ENCODE measurements at places on chromosomes 7 and 10.

DNA sequence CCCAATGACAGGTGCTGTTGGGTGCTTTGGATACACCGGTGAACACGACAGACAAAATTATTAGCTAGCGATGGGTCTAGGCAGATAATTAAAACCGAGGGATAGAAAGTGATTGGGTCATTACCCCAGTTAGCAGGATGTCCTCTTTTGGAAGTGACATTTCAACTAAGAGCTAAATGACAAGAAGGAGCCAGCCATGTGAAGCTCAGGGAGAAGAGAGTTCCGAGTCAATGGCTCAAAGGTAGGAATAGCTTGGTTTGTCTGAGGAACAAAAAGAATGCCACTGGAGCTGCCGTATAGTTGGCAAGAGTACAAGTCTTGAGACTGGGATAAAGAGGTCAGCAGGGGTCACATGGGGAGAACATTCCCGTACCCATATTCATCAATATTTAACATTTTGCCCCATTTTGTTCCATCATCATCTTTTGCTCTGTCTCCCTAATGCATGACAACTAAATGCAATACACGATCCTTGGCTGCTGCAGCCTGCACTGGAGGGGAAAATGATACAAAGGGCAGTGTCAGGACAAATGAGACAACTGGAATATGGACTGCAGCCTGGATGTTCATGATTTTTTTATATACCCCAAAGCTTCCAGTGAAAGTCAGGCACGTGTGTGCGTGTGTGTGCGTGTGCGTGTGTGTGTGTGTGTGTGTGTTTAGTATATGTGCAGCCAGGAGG is 115.7 kb downstream of the ICA1 start:
- DNase-seq, result no peak

DNA sequence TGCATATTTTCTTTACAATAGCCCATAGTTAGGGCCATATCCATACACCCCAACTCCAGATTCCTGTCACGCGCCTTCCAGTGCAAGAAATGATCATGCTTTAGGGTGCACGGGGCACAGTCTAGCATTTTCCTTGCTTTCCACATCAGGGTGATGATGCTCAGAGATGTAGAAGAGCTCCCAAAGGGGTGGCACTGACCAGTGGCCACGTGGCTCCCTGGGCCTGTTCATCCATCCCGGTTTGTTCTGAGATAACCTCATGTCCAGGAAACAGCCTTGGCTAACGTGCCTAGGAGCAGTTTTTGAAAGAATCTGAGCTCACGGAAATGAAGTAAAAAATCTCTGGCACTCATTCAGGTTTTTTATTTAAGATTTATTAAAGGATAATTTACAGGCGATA is 139.3 kb downstream of the GALNT17 start:
- DNase-seq, result no peak

GRCh38 chr10:115866691-115867090 is 406.3 kb downstream of the GFRA1 start:
- no peak for DNase-seq

DNA sequence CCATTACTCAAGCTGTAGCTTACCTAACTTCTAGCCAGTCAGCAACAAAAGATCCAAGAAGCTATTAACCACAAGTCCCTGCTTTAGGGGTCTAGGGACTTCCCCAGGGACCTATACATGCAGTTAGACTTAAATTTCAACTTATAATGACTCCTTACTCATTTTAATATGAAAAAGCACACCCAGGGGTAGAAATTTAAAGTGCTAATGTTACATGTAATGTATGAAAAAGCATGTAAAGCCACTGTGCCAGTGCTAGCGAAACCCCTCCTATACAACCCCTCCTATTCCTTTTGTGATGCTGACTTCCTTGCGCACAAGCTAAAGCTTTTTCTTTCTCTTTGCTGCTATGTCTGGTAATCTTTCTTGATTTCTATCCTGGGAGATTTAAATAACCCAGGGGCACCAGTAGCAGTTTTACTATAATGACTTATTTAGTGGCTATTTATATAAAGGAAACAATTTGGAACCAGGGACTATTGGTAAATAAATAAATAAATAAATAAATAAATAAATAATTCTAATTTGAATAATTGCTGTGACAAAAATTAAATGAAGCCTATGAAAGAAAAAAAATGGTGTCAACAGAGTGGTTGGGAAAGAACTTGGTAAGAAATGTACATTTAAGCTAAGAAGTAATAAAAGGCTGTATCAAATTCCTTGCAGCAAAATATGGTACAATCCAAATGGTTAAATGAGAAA is 110.5 kb upstream of the MAGI2 start:
- DNase-seq, result no peak

DNA sequence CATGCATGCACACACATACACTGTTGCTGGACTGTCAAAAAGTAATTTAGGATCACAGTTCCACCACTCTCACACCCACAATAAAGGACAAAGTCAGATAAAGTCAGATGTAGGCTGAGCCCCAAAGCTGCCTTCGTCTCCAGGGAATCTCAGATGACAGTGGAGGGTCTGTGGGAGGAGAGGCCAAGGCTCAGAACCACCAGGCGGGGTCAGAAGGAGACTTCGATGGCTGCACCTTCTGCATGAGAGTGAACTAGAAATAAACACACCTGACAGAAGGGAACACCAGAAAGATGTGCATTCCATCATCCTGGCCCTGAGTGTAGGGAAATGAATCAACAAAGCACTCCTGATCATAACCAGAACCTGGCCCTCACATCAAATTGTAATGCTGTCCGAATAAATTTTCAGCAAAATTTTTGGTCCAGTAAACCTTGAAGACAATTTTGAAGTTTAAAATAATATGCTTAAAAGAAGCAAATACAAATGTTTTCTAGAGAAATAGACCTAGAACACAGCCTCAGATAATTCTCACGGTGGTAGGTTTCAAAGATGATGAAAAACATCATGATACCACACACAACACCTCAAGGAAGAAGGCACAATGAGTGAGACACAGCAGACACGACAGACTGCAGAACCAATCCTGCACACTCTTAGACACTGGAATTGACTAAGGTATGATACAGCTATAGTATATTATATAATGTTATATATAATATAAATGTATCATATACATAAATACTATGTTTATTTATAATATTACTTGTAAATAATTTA is 269.8 kb upstream of the KLF6 start:
- DNase-seq, result no peak

- no peak for DNase-seq
These were observed 17.5 kb downstream of the HYCC1 start for GRCh38 chr7:22996470-22996869.

- no peak for DNase-seq
These were observed 471.7 kb upstream of the GALNT17 start for GRCh38 chr7:70660154-70660818.

- no peak for DNase-seq
These were observed 129.9 kb downstream of the GRK5 start for GRCh38 chr10:119337223-119337622.

- DNase-seq, result no peak
These were observed 310.7 kb downstream of the WDR37 start for GRCh38 chr10:1366811-1367425.

DNA sequence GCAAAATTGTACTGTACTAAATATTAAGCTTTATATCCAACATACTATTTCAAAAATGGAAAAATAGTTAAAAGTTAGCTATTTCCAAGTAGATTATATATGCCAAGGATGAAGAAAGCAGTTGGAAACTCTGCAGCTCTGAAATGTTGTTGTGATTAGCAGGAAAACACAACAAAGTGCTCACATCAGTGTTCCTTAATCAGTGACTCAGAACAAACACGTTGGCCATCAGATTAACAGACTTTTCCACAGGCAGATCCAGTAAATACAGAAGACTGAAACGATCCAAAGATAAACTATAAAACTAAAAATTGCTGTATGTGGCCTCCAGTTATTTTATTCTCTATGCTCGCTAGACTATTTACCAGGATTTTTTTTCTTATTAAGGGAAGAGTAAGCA is 99.6 kb upstream of the SEMA3D start:
- DNase-seq, result no peak

DNA sequence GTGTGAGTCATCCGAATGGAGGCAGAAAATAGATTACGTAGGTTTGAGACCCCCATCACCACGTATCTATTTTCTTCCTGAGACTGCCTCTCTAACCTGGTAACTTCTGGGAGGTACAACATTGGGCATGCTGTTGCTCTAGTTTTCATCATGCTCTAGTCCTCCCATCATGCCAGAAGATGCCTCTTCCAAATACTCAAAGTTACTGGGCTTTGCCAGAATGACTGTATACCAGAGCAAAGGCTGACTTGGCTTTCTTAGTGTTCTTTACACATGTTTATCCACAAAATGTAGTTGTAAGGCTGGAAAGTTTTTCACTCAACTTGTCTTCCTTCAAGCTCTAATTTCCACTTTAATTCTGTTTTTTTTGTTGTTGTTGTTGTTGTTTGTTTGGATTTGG is 370.5 kb downstream of the MDFIC start:
- DNase-seq, result no peak

DNA sequence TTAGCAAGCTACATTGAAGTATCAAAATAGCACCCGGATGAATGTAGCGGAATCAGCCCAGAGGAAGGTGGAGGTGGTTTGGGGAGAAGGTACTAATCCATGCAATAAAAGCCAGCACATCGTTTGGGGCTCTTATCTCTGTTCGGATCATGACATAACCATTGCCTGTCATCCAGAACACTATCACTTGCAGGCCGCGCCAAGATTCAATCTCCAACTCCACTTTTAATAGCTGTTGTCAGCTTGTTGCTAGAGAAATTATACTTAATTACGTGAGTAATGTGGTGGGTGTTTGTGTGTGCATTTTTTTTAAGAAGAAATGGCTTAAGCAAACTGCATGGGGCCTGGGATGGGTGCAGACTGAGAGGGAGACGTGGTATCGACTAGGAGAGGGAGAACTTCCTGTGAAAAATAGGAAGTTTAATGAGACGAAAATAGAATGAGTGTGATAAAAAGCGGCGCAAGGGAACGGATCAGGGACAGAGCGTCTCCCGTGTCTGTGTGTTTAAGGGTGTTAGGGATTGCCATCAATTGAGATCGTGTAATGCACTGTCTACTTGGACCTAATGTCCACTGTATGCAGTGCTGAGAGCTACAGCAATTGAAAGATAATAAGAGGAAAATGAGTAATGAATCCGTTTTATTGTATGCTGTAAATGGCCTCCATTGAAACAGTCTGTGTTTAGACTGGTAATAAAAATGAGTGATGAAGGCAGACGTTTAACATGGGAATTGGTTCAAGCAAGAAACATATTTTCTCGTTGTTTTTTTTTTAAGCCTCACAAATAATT is 27.6 kb upstream of the SFMBT2 start:
- no peak for DNase-seq

GRCh38 chr7:134605978-134606923 is 40.4 kb upstream of the BPGM start:
- DNase-seq, result peak; percentile 78

GRCh38 chr7:38893061-38893460 is 15.9 kb downstream of the VPS41 start:
- DNase-seq, result no peak

GRCh38 chr7:132865366-132866143 is 216.3 kb downstream of the CHCHD3 start:
- no peak for DNase-seq

- no peak for DNase-seq
These were observed 74.8 kb upstream of the GPR37 start for GRCh38 chr7:124840435-124840834.

DNA sequence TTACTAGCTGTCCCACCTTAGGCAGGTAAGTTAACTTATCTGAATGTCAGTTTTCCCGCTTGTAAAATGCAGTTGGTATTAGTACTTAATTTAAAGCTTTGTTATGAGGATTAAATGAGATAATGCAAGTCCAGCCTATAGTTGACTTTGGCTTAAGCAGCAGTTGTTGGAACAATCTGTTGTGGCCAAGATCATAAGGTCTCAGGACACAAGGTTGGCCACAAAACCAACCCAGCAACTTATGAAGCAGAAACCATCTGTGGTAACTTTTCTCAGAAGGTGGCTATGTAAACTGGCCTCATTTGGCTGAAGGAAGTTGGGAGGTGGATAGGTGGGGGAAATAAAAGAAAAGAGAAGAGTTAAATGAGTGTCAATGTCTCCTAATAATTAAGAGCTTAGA is 29.4 kb downstream of the ENTPD1 start:
- no peak for DNase-seq

- no peak for DNase-seq
These were observed 27.8 kb upstream of the RADIL start for GRCh38 chr7:4911111-4911828.
